ENCODE measurements at places on chromosomes 7 and 10.
A peak's percentile ranks its signal among the peaks of the same experiment; 100 is the strongest.

GRCh38 chr10:48495282-48496045 lies 109.4 kb downstream of the ARHGAP22 start:
- no peak for DNase-seq

GRCh38 chr7:127347567-127348246 lies 44.8 kb downstream of the ZNF800 start:
- DNase-seq: peak; percentile 70

GRCh38 chr7:1695800-1696454 lies 25.9 kb downstream of the ELFN1 start:
- no peak for DNase-seq

GRCh38 chr7:50393076-50393475 lies 57.1 kb downstream of the FIGNL1 start:
- DNase-seq: peak; percentile 58

DNA sequence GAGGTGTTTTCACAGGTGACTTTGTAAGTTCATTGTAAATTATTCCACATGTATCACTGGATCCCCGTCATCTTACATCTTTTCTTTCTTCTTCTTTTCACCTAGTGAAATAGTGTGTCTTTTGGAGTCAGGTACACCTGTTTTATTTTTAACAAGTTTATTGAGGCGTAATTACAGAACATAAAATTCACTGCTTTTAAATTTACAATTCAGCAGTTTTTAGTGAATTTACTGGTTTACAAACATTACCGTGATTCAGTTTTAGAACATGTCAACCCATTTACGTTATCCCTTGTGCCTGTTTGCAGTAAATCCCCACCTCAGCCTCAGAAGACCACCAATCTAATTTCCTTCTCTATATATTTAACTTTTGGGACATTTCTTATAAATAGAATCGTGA lies 256.9 kb downstream of the EXOC4 start:
- no peak for DNase-seq

DNA sequence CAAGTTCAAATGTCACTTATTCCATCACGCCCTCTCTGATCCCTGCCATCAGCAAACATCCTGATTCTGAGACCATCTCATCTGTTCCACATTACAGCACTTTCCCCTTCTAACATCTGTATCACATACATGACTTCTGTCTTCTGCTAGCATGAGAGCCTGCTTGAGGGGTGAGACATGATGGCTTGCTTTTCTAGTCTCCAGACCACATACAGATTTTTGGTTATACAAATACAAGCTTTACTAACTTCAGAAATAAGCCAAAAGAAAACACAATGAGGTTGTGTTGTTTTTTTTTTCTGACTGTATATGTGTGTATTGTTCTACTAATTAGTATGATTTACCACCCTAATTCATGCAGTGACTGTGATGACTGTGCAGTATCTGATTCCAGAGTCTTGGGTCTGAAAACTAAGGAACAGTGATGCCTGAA lies 34.3 kb downstream of the NAPEPLD start:
- no peak for DNase-seq

DNA sequence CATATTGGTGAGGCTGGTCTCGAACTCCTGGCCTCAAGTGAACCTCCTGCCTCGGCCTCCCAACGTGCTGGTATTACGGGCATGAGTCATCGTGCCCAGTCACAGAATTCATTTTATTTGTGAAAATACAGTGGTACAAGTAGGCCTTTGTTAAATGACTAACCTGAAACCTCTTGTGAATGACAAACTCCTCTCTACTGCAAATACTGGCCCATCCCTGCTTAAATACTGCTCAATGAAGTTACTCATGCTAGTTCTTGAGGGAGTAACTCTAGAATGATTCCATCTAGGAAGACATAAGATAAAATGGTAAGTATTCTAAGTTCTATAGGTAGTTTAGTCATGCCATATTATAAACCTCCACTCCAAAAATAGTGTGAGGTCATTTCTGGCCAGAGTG lies 80.7 kb downstream of the UBE2H start:
- no peak for DNase-seq

DNA sequence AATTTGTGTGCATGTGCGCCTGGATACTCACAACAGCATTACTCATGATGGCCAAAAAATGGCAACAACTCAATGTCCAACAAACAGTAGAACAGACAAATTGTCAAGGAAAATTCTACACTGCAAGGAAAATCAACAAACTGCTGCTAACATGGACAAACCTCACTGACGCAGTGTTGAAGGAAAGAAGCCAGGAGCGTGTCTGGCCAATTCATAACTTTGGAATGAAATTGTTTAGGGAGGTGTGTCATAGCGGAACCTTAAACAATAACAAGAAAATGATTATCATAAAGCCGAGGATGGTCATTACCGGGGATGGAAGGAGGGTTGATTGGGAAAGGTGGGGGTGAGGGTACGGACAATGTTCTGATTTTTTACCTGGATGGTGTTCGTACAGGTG lies 29.1 kb downstream of the ALOX5 start:
- DNase-seq: no peak

DNA sequence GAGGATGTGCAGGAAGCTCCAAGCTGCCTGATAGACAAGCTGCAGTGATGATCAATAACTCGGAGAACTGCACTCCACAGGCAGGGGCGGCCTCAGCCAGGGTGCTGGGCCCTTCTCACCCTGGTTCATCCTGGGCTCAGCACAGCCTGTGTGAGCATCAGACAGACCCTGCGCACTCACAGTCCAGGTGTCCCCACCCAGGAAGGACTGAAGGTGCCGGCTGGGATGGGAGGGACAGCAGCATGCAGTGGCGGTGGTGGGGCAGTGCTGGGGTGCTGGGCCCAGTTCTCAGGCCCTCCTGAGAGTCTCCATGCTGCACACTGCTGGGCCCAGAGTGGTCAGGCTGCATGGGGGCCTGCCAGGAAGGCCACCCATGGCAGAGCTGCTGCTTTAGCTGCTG lies 74.1 kb downstream of the ITIH5 start:
- no peak for DNase-seq

GRCh38 chr7:129884495-129884894 lies 68.3 kb downstream of the UBE2H start:
- DNase-seq: no peak

GRCh38 chr7:122643250-122643649 lies 55.7 kb downstream of the RNF133 start:
- no peak for DNase-seq

DNA sequence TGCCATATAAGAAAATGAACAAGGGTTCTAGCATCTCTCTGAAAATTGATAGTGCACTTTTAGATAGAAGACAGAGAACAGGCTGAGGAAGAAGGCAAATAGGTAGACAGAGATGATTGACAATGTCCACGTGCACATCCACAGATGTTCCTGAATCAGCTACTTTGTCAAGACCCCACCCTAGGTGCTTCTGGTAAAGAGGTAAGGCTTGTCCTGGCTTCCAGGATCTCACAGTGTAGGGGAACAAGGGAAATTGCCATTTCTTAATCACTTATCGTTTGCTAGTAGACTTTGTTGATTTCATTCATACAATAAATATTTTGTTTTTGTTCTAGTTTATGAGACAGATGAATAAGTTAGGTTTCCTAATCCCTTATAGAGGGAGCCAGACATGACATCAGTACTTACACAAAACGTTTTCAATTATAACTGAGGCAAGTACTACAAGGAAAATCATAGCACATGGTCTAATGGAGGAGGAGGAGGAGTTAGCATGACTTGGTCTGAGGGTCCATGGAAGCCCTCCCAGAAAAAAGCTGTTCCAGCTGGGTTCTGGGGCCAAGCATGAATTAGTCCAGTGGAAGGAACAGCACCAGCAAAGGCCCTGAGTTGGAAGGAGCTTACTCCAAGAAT lies 115.9 kb upstream of the ARID5B start:
- DNase-seq: no peak

GRCh38 chr10:30039988-30040387 lies 19.4 kb downstream of the JCAD start:
- no peak for DNase-seq

All from hematopoietic multipotent progenitor cell treated with erythropoietin and hydrocortisone succinate and interleukin-3 and kit ligand, for 8 days (in vitro differentiated cells).